Activated B cell treated with CpG ODN at 0.5 μM for 24 hours (primary cell): ENCODE measurements at places on chromosomes 6 and 20. TPM values are rescaled to one million over a fixed set of nuclear protein-coding genes. Genes with fewer than 3 reads are reported as not detected.
A peak's percentile ranks its signal among the peaks of the same experiment; 100 is the strongest.

The PLN gene
- total RNA-seq = not detected in 2 replicates

The BPI gene
- not detected in 2 replicates for total RNA-seq

DNA sequence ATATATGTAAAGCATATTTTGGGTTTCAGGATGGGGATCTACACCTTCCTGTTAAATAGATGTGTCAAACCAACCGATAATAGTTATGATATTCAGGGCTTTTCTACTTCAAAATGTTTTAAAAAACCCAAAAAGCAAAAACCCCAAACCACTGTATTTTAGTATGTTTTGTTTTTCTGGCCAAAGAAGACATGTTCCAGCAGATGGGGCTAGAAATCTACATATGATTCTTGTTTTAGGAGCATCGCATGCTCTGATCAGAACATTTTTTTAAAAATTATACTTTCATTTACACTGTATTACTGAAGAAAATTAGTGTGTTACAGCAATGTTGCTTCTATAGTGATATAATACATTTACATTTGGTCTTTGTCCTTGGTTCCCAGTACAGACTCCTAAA is 11.0 kb downstream of the RMND1 start:
- DNase-seq = no peak
- no peaks in the 10 kb centered on the region for H3K27me3 ChIP-seq
- no peak overlapping the region for H3K4me3 ChIP-seq
- peaks cover 25% of the 10 kb centered on the region for H3K36me3 ChIP-seq

DNA sequence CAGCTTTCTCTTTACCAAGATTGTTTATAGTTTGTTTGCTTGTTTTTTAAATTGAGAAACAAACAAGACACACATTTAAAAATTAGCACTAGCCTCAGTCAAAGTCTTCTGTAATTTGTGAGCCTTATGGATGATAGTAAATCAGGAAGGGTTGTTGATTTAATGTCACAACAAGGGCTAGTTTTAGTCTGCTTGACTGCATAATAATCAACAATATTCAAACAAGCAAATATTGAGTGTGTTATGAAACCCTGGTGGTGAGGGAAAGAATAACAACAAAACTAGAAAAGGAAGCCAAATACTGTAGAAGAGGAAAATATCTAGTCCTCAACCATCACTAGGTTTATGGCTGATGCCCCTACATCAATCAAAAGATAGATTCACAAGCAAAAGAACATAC is 228.6 kb downstream of the TBC1D7 start:
- no peaks in the 10 kb centered on the region for H3K4me1 ChIP-seq
- DNase-seq = no peak
- H3K36me3 ChIP-seq = no peaks in the 10 kb centered on the region
- no peaks in the 10 kb centered on the region for H3K27me3 ChIP-seq

GRCh38 chr6:74870403-74870802 is 335.4 kb downstream of the COL12A1 start:
- H3K27ac ChIP-seq = no peak overlapping the region
- no peaks in the 10 kb centered on the region for H3K27me3 ChIP-seq
- no peaks in the 10 kb centered on the region for H3K36me3 ChIP-seq
- no peak overlapping the region for H3K4me3 ChIP-seq

The DNAJC5 gene
- total RNA-seq = 27.5 and 28.6 TPM in 2 replicates

DNA sequence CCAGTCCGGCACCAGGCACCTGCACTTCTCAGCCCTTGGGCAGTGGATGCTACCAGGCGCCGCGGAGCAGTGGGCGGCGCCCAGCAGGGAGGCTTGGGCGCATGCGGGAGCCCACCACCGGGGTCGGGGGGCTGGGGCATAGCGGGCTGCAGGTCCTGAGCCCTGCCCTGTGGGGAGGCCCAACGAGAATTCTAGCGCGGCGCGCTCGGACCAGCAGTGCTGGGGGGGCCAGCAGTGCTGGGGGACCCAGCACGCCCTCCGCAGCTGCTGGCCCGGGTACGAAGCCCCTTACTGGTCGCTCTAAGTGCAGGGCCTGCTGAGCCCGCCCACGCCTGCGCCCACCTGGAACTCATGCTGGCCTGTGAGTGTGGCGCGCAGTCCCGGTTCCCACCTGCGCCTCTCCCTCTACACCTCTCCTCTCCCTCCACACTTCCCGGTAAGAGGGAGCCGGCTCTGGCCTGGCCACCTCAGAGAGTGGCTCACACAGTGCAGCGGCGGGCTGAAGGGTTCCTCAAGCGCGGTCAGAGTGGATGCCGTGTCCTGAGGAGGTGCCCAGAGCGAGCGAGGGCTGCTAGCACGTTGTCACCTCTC is 28.5 kb upstream of the SERPINB1 start:
- H3K27me3 ChIP-seq = no peaks in the 10 kb centered on the region
- no peak overlapping the region for H3K27ac ChIP-seq
- peaks cover 25% of the 10 kb centered on the region for H3K36me3 ChIP-seq
- H3K4me3 ChIP-seq = no peak overlapping the region
- DNase-seq = no peak

GRCh38 chr6:32790306-32790705 is 26.5 kb downstream of the HLA-DOB start:
- no peak for DNase-seq
- H3K4me3 ChIP-seq = no peak overlapping the region
- H3K36me3 ChIP-seq = no peaks in the 10 kb centered on the region
- H3K27ac ChIP-seq = no peak overlapping the region

The MMP24 gene
- total RNA-seq = not detected in 2 replicates

GRCh38 chr20:24102290-24102689 is 113.7 kb upstream of the GGTLC1 start:
- no peaks in the 10 kb centered on the region for H3K36me3 ChIP-seq
- peaks cover 14% of the 10 kb centered on the region for H3K27me3 ChIP-seq
- no peak for DNase-seq

DNA sequence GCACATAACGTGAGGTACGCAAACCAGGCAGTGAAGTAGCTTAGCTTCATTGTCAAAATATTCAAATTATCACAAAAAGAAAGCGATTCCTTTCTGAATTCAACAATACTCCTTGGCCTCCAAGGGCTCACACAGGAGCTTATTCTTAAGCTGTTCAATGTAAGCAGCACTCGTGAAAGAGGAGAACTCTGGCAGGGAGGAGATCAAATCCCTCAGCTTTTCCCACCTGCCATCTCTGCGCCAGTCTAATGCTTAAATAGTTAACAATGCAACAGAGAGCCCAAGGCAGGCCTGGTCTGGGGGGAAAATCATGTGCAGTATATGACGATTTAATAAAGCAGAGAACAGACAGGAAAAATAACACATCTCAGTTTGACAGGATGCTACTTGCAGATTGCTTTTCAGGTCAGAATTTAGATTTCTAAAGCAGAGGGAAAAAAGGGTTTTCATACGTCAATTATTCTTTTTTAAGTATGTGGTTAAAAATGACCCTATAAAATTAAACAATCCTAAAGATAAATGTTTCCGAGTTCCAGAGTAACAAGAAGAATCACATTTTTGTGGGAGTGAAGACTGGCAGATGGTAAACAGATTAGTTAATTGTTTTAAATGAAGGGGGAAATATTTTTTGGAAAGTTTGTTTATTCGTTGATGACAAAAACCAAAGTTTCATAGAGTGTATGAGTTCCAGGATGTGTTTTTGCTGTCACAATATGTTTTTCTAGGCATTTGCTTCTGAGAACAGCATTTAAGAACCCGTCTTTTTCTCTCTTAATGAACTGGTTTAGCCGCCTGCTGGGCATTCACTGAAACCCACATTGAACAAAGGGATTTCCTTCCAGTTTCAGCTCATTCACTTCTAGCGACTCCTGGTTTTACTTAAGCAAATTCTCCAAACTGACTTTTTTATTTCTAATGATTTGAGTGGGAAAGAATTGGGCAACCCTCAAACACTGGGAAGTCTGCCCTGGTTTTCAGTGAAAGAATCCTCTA is 45.9 kb downstream of the PLAGL1 start:
- H3K4me3 ChIP-seq = no peak overlapping the region
- H3K36me3 ChIP-seq = peaks cover 17% of the 10 kb centered on the region
- no peaks in the 10 kb centered on the region for H3K4me1 ChIP-seq
- DNase-seq = no peak
- H3K27me3 ChIP-seq = no peaks in the 10 kb centered on the region

The MDFI gene
- not detected in 2 replicates for total RNA-seq

The CCHCR1 gene
- total RNA-seq = 32.3 and 37.6 TPM in 2 replicates

- DNase-seq = no peak
- peaks cover 35% of the 10 kb centered on the region for H3K4me1 ChIP-seq
- peak overlapping the region; percentile 45 for H3K4me3 ChIP-seq
- no peaks in the 10 kb centered on the region for H3K27me3 ChIP-seq
- no peak overlapping the region for H3K27ac ChIP-seq
Observed at GRCh38 chr6:33790379-33790778, 1.4 kb upstream of the LEMD2 start.

The GPX6 gene
- total RNA-seq = not detected in 2 replicates

The MRPL18 gene
- total RNA-seq = 44.7 and 47.7 TPM in 2 replicates

GRCh38 chr6:50141100-50141499 is 91.4 kb upstream of the DEFB112 start:
- H3K27ac ChIP-seq = no peak overlapping the region
- H3K27me3 ChIP-seq = no peaks in the 10 kb centered on the region
- no peak overlapping the region for H3K4me3 ChIP-seq
- no peaks in the 10 kb centered on the region for H3K36me3 ChIP-seq

- H3K4me3 ChIP-seq = no peak overlapping the region
- H3K4me1 ChIP-seq = peaks cover 26% of the 10 kb centered on the region
- H3K27me3 ChIP-seq = no peaks in the 10 kb centered on the region
- no peak for DNase-seq
Observed at GRCh38 chr6:83867527-83868161, 8.2 kb downstream of the CYB5R4 start.

DNA sequence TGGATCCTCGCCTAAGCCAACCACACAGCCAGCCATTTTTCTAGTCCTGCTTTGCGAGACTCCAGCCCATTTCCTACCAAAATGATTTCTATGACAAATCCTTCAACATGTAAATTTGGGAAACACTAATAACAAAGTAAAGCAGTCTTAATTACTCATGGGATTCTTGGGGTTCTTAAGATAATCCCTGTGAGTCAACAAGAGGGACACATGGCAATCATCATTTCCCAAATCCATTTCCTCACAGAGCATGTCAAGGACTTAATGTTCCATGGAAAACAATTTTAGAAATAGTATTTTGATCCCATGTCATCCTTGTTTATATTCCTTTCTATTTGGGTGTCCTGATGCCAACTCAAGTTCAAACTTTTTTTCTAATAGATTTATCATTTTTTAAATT is 322.7 kb upstream of the NOX3 start:
- no peak for DNase-seq
- no peaks in the 10 kb centered on the region for H3K36me3 ChIP-seq
- no peak overlapping the region for H3K27ac ChIP-seq
- H3K4me3 ChIP-seq = no peak overlapping the region

- H3K36me3 ChIP-seq = no peaks in the 10 kb centered on the region
- H3K4me3 ChIP-seq = no peak overlapping the region
- no peak overlapping the region for H3K27ac ChIP-seq
- no peak for DNase-seq
- H3K27me3 ChIP-seq = peaks cover 4% of the 10 kb centered on the region
- H3K4me1 ChIP-seq = no peaks in the 10 kb centered on the region
Observed at GRCh38 chr20:14632906-14633305, 295.5 kb upstream of the FLRT3 start.

The TUBB2B gene
- total RNA-seq = not detected in 2 replicates
